ENCODE measurements at places on chromosomes 6 and 20.

GRCh38 chr6:146211646-146212045, 182.8 kb downstream of the GRM1 start:
- no peak for DNase-seq

DNA sequence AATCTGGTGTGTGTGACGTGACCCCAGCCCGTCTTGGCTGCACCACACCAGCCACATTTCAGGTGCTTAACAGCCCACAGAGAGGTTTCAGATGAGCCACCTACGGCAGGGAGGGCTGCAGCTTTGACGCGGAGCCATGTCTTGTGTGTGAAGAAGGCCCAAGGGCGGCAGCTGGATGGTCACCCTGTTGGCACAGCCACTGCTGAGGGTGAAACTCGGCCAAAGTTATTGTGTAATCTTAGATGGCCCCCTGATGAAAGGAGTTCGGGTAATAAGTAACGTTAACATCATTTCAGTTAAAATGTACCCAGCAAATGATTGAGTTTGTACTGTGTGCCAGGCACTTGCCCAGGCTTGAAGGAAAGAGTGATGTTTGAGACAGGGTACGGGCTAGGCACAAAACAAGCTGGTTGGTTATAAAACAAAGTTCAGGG, 97.2 kb downstream of the SSR1 start:
- no peak for DNase-seq

DNA sequence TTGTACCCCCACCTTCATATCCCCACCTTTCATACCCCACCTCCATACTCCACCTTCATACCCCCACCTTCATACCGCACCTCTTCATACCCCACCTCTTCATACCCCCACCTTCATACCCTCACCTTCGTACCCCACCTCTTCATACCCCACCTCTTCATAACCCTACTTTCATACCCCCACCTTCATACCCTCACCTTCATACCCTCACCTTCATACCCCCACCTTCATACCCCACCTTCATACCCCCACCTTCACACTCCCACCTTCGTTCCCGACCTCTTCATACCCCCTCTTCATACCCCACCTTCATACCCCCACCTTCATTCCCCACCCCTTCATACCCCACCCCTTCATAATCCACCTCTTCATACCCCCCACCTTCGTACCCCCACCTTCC, 92.9 kb upstream of the NAA20 start:
- DNase-seq: no peak

DNA sequence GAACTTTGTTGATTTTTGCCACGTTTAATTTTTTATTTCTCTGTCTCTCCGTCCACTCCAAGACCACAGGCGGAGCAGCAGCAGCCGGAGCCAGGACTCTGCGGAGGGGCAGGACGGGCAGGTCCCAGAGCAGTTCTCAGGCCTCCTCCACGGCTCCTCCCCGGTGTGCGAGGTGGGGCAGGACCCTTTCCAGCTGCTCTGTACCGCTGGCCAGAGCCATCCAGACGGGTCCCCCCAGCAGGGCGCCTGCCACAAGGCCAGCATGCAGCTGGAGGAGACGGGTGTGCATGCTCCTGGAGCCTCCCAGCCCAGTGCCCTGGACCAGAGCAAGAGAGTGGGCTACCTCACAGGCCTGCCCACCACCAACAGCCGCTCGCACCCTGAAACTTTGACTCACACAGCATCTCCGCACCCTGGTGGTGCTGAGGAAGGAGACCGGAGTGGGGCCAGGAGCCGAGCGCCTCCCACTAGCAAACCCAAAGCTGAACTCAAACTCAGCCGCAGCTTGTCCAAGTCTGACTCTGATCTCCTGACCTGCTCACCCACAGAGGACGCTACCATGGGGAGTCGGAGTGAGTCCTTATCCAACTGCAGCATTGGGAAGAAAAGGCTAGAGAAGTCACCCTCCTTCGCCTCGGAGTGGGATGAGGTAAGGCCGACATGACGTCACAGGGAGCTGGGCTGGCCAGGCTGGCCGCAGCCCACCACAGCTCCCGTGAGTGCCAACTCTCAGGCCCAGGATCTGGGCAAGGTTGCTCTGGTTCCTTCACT, 123.5 kb downstream of the TCP11 start:
- no peak for DNase-seq

GRCh38 chr6:162580619-162581018, 146.9 kb downstream of the PRKN start:
- DNase-seq: no peak

- DNase-seq: no peak
Measured at GRCh38 chr6:38784506-38785235, 69.6 kb downstream of the DNAH8 start.

DNA sequence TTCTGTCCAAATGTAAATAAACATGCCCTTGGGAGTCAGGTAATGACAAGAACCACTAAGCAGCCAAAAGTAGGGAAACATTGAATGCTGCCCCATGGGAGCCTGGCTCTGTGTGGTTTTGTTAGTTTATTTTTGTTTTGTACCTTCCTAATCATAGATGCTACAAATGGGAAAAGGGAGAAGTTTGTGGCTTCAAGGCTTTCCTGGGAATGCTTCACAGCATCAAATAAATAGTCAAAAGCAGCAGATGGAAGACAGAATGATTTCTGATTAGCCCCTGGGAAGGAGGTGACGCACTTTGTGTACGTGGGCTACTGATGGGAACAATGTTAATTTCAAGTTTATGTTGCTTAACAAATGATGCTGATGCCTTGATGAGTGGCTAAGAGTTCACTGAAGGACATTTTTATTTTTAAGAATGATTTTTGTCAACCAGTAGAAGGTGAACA, 532.7 kb downstream of the BCKDHB start:
- DNase-seq: no peak

DNA sequence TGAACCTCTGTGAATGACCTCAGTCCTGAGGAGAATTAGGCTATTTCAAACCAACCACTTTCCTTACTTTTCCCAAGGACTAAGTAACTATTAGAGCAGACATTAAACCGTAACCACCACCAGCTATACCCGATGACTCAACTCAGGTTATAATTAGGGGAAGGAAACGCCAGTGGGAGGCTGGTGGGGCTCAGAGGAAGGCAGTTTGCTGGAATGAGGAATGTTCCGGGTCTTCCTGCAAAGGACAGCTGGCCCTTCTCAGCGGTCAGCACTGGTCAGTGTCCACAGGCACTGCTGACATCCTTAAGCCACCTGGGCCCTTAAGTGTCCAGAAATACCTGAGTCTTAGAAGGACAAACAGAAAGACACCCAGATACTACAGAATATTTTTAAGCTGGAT, 515.2 kb downstream of the MAFB start:
- no peak for DNase-seq

DNA sequence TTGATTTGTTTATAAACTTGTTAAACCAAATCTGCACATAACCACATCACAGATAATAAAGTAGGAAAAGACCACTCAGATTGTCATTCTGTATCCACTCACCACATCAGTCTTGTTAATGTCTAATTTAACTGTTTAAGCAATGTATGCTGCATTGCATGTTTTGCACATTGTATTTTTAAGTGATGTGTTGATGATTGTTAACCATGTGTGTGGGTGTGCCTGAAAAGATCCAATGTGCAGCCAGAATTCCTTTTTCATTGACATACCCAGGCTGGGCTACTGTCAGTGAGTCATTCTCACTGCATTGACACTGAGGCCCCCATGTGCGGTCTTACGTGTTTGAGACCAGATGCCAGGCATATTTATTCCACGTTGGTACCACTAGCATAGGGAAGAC, 167.3 kb downstream of the TRMT11 start:
- no peak for DNase-seq

DNA sequence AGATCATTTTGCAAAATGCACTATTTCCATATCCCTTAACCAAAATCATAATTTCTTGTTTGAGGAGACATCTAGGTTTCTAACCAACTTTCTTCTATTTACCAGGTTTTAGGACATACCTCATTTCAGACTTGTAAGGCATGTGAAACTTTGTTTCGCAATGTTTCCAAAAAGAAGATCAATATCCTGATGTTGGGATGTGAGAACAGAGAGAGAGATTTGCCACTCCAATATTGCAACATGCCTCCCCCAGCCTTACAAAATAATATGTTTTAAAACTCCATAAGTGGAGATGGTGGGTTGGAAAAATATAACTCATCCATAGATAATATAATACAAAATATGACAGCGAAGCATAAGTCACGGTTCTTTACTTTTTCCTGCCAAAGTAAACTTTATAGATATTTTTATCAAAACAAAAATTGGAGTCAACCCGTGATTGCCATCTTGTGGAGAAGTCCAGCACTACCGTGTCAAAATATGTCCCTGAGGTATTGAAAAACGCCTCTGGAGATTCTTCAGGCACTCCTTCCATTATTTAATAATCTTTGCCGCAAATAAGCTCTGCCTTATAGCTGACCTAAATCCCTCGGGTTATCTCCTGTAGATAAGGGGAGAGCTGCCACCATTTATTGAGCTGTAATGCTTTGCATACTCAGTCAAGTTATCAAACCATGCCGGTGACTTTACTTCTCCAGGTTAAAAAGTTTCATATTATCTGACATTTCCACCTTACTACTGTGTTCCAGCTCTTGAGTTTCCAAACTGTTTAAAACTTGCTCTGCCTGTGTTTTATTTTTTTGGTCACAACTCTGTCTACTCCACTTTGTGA, 534.2 kb downstream of the HACE1 start:
- no peak for DNase-seq

DNA sequence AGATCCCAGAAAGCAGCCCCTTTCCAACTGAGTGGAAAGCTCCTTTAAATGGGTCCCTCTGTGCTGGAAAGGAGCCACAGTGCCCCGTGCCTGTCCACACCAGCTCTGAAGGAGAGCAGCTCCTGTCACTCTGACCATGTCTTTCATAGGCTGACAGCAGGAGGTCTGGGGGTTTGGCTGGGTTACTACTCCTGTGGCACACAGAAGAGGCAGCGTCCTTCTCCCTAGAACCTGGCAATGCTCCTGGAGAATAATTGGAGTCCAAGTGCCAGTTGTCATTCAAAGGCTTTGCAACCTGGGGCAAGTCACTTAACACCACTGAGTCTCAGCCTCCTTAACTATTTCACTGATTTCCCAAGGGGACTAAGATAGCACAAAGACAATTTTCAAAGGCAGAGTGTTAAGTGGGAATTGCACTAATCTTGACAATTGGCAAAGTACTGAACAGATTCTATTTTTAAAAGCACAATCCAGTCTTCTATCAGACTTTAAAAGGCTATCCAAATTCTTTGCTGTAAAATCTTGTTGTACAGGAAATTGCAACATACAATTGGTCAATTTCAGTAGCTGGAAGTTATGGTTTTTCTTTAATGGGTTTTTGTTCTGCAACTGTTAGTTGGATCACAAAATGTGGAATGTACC, 457.2 kb downstream of the KIF16B start:
- no peak for DNase-seq

DNA sequence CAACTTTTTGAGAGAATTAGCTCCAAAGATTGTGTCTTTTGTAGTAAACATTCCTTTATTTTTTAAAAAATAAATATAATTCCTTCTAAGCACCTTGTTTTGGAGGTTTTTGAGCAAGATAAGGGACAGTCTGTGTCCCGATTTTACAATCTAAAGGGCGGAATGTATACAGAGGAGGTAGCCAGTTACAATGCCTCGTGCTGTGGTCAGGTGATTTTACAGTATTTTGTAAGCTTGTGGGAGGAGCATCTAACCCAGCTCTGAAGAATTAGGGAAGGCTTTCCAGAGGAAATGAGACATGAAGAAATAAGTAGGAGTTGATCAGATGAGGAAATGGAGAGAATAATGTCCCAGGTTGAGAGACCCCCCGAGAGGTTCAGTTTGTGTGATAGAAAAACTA, 1.3 kb downstream of the HINT3 start:
- DNase-seq: no peak

- DNase-seq: no peak
Measured at GRCh38 chr6:45587229-45588060, 209.7 kb upstream of the SUPT3H start.

- DNase-seq: no peak
Measured at GRCh38 chr6:141548966-141549365, 583.8 kb upstream of the GJE1 start.

DNA sequence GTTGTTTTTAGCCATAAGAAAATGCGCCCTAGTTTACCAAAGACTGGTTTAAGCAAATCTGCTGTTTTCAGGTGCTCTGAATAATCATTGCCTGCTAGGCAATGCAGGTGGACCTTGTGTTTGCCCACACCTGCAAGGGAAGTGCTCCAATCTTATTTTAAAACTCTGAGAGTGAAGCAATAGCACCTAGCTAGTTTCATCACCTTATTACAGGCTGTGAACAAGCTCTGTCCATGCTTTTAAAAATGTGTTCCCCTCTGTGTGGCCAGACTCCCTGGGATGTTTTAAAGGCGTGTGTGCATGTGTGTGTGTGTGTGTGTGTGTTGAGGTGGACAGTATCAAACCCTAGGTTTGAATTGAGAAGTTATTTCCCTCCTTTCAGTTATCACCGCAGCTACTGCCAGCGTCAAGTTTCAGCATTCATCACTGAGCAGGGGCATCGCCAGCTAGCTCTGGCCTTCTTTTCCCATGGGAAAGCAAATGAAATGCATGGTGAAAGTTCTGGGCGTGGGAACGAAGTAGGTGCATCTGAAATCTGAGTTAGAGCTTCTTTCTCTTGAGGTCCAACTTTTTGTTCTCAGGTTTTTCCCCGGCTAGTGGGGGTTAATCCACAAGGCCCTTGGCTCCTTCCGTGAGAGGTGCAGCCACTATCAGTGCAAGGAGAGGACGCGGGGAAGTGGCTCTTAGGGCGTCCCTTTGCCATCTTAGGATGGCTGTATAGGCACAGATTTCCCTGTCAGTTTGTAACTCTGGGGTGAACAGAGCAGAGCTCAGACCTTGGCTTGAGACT, 30.8 kb downstream of the DUSP22 start:
- no peak for DNase-seq

- peak; percentile 83 for DNase-seq
Measured at GRCh38 chr6:139323511-139324300, 31.9 kb upstream of the TXLNB start.

GRCh38 chr6:18263418-18264218, 712 bp downstream of the DEK start:
- DNase-seq: peak; percentile 19

GRCh38 chr6:25407431-25407830, 128.3 kb downstream of the CARMIL1 start:
- DNase-seq: no peak

GRCh38 chr6:5466281-5467136, 205.2 kb downstream of the FARS2 start:
- no peak for DNase-seq

DNA sequence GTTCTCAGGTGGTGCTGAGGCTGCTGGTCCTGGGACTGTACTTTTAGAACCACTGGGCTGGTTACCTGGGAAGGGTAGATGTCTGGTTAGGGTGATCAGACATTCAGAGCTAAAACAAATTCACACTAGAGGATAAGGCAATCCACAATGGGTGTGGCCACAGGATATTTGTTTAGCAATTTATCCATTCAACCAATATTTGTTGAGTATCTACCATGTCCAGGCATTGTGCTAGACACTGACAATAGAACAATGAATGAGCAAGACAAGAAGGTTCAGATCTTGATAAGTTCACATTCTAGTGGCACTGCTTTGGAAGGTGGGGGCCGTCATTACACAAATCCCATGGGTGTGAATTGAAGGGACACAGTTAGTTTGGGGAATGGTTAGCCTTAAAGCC, 131.7 kb downstream of the BCAS1 start:
- DNase-seq: no peak
